RWPE1 (cell line): ENCODE measurements at places on chromosomes 6 and 20.

GRCh38 chr20:16054985-16055384 lies 518.3 kb downstream of the KIF16B start:
- no peak for DNase-seq

DNA sequence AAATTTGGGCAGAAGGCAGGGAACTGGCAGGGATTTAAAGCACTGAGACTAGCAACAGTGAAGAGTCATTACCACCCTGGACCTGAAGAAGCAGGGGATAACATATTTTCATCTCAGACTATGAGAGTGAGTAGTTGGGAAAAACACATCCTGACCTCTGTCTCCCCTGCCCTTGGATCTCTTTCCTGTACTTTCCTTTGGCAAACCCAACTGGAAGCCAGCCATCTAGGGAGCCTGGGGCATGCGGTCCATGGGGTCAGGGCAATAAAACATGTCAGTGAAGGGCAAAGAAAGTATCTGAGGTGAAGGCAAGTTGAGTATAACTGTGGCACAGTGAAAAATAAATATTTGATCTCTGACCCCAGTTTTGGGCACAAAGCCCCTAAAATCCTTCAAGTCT lies 698.2 kb downstream of the DOK5 start:
- DNase-seq, result no peak

DNA sequence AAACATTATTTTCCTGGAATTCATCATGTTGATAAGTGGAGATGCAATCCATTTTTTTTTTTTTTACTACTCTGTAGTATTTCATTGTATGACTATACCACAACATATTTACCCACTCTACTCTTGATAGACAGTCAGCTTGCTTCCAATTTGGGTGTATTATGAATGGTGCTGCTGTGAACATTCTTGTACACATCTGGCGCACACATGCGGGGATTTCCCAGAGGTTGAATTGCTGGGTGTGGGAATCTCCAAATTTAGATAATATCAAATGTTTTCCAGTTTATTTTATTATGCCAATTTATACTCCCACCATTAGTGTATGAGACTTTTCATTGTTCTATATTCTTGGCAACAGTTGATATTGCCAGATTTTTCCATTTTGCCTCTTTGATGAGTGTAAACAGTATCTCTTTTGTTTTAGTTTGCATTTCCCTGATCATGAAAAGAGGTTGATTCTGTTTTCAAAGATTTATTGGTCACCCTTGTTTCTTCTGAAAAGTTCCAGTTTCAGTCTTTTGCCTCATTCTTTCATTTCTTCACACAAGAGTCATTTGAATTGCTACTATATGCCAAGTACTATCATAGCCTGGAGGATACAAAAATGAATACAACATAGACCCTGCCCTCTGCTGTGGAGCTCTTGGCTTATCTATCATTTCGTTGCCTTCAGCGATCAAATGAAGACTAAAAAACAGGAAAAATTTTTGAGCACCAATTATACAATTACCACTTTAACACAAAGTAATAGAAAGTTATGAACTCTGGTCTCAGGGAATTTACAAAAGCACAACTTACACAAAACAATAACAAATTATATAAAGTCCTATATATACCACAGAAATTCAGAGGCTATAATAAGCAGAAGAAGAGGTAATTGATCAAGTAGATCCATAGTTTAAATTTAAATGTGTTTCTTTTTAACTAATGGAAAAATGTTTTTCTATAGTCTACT lies 17.1 kb upstream of the NCOA7 start:
- DNase-seq, result no peak

DNA sequence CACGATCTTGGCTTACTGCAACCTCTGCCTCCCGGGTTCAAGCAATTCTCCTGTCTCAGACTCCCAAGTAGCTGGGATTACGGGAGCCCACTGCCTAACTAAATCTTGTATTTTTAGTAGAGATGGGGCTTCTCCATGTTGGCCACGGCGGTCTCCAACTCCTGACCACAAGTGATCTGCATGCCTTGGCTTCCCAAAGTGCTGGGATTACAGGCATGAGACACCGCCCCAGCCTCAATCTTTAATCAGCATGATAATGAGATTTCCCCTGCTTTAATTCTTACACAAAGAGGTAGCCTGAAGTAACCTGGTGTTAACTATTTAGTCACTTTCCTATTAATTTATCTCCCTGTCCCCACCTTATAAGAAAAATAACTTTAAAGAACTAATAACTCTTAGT lies 31.3 kb upstream of the TRDN start:
- DNase-seq, result no peak

DNA sequence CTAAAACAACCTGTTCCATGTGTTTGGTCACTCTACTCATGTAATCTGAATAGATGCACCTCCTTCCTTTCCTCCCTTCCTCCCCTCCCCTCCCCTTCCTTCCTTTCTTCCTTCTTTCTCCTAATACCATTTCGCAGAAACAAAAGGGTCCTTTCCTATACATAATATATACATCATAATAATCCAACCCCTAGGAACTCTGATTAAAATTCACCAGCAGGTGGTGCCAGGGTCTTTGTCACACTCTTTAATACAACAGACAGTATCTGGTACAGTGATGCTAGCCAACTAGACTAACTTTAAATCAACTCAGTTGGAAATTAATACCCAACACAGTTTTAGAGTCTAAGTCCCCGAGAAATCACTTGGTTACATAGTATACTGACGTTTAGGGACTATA lies 181.2 kb upstream of the SHLD1 start:
- DNase-seq, result peak; percentile 46

DNA sequence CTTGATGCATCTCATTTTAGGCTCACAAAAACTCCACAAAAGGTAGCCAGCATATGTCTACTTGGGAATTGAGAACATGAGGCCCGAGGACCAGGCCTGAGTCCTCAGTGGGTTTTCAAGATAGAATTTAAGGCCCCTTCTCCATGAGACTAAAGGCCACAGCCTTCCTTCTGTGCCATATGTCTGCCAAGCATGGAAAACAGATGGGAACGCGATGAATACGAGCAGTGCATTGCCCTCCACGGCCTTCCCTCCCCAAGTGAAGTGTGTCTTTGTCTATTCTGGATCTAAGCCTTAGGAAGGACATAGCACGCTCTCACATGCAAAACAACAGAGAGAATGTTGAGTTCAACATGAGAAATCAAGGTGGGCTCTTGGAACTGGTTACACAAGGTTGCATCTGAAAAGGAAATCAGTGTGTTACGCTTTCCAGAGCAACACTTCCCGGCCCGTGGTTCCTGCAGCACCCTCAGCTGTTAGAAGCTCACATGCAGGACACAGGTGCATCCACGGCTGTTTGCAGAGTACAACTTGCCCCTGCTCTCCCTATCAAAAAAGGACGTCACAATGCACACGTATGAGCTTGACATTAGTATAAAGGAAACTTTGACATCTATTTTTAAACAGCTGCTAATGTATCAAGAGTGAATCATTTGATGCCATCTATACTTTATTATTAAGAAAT lies 229.9 kb downstream of the NRN1 start:
- no peak for DNase-seq

GRCh38 chr20:58772786-58773185 lies 77.9 kb downstream of the GNAS-AS1 start:
- DNase-seq, result no peak

GRCh38 chr20:48760403-48760983 lies 67.3 kb downstream of the PREX1 start:
- peak; percentile 82 for DNase-seq

DNA sequence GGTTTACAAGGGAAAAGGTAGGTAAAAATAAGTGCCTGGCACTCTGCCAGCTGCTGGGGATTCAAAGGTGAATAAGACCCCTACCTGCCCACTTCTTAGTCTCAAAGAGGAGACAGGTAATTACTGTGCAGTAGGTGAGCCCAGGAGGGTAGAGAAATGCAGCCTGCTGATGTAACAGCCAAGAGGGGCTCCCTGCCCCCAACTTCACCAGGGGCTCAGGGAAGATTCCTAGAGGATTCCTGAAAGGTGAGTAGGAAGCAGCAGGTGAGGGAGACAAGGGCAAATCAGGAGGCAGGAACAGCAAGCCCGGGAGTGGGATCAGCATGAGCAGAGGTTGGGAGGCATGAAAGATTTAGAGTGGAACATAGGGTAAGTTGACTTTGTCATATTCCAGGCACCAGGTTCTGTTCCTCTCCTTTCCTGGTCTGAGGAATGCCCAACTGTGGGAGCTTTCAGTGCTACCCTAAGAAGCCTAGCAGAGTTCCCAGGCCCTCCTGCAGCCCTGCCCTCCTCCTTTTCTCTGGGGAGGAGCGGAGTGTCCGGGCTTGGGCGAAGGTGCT lies 258.1 kb downstream of the LRFN2 start:
- DNase-seq, result no peak

DNA sequence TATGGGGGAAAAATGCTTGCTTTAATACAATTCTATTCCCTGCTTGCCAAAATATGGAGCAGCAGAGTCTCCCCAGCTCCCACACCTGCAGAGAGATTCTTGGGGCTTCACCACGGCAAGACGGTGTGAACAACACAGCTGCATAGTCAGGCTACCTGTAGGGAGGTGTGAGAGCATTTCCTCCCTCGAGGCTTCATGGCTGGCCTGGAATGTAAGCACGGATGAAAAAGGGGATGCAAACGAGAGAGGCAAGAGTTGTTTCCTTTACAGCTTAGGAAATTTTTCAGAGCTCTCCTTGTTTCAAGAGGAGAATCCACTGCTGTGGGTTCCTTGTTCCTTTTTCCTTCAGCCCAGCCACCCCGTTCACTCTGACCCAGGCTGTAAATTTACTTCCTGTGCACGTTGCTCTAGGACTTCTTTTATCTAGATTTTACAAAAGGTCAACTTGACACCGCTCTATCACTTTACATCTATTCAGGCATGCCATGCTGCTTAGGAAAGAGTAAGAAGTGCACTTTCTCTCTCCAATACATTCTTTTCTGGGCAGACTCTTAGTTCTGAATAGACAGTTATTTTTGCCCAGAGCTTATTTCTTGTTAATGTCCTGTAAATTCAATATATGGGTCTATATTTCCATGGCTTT lies 197.1 kb downstream of the KHDC1L start:
- DNase-seq, result no peak

DNA sequence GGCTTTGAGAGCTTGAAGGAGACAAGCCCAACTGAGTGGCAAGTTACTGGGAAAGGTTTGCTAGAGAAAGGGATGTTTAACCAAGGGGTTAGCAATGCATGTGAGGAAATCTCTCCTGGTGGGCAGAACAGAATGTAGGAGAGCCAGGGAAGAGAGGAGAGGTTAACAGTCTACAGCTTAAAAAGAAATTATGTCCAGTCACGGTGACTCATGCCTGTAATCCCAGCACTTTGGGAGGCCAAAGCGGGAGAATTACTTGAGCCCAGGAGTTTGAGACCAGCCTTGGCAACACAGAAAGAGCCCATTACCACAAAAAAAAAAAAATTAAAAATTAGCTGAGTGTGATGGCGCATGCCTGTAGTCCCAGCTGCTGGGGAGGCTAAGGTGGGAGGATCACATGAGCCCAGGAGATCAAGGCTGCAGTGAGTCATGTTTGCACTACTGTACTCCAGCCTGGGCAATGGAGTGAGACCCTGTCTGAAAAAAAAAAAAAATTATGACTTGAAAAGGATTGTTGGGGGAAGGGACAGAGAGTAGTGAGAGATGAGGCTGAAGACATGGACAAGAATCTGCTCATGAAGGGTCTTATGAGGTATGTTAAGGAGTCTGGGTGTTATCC lies 264.9 kb downstream of the TBC1D7 start:
- no peak for DNase-seq

GRCh38 chr6:135686784-135687301 lies 164.7 kb upstream of the PDE7B start:
- peak; percentile 28 for DNase-seq

GRCh38 chr6:16736856-16737775 lies 24.1 kb downstream of the ATXN1 start:
- no peak for DNase-seq

DNA sequence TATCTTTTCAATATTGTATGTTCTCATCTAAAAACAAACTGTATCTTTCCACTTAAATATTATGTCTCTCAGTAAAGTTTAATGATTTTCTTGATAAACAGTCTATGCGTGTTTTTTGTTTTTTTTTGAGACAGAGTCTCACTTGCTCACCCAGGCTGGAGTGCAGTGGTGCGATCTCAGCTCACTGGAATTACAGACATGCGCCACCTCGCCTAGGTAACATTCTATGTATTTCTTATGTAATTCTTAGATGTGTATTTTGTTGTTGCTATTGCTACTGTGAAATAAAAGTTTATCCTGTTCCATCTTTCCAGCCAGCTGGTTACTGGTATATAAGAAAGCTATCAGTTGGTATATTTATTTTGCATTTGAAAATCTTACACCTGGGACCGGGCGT lies 29.4 kb downstream of the ABHD12 start:
- DNase-seq, result no peak

GRCh38 chr6:35054106-35054742 lies 86.9 kb downstream of the TCP11 start:
- no peak for DNase-seq

DNA sequence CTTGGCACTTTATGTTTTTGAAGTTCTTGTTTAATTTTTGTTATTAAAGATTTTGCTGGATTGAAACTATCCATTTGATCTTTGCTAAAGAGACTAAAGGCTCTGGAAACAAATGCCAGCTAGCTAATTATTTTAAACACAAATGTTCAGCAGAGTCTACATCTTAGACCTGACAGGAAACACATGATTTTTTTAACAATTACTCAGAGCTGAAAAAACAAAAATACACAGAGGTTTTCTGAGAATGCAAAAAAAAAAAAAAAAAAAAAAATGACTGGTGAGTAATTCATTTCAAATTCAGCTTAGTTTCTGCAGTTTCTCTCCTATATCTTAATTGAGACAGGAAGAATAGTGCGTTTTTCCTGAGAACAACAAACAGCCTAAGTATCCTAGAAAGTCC lies 448.0 kb downstream of the TENT5A start:
- no peak for DNase-seq

DNA sequence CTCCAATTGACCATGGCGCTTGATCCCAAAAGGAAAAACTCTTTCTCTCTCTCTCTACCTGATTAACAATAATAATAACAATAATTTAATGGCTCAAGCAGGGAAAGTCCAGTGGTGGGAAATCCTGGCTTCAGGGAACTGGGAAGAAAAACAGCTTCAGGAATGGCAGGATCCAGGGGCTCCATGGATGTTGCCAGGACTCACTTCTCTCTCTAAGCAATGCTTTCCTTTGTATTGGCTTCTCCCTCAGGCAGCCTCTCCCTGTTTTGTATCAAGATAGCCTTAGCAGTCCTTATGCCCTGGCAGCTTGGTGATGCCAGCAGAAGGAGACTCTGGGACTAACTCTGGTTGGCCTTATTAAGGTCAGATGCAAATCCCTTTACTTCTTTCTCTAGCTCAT lies 13.5 kb upstream of the PTGIS start:
- no peak for DNase-seq

DNA sequence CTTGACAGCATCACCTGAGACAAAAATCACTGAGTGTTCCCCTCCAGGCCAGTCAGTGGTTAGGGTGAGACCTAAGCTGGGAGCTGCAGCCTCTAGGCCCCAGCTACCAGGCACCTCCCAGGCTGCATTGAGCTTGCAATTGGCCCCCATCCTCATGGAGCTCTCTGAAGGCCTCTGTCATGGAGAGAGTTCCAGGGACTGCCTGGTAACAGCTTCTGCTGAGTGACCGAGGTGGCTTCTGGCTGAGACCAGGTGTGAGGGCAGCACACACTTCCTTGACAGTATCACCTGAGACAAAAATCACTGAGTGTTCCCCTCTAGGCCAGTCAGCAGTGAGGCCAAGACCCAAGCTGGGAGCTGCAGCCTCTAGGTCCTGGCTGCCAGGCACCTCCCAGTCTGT lies 283.0 kb downstream of the SMOC2 start:
- no peak for DNase-seq

GRCh38 chr6:161359618-161359945 lies 85.7 kb upstream of the AGPAT4 start:
- DNase-seq, result no peak

- DNase-seq, result no peak
Observed at GRCh38 chr6:19478273-19478672, 358.9 kb upstream of the ID4 start.
